ENCODE measurements at places on chromosomes 16 and 17.

GRCh38 chr17:79851461-79851817 is 12.2 kb upstream of the CBX4 start:
- DNase-seq = no peak

DNA sequence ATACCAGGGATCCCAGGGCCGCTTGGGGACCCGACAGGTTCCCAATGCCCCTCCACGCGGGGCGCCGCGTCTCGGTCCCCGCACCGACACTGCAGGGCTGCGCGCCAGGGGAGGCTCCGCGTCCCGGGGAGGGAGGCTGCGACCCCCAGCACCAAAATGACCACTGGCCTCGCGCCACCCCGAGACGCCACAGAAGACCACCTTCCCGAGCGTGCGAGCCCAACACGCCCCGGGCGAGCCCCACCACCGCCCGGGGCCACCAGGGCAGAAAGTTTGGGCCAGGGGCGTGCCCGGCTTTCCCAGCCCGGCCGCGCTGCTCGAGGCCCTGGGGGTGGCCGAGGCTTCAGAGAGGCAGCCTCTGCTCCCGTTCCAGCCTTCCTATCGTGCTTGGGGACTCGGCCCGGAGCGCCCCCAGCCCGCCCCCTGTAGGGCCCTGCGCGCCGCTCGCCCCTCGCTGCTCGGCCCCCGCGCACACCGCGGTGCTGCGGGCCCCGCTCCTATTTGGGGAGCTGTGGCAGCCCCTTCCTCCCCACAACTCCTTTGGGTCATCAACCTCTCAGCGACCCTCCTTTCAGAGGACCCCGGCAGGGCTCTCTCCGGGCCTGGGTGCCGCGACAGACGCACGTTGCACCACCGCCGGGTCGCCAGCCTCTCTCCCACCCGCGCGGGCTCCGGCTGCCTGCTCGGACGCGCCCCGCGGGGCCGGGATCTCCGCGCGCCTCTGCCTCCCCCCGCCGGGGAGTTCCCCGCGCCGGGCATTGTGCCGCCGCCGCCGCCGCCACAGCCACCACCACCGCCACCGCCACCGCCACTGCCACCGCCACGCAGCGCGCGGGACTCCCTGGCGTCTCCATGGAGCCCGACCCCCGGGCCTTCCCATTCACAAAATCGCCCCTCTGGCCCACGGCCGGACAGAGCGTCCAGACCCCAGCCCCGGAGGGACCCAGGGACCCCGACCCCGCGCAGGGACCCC is 892 bp downstream of the RBFOX3 start:
- no peak for DNase-seq

GRCh38 chr17:77501751-77502625 is 361.2 kb downstream of the SEC14L1 start:
- DNase-seq = no peak

DNA sequence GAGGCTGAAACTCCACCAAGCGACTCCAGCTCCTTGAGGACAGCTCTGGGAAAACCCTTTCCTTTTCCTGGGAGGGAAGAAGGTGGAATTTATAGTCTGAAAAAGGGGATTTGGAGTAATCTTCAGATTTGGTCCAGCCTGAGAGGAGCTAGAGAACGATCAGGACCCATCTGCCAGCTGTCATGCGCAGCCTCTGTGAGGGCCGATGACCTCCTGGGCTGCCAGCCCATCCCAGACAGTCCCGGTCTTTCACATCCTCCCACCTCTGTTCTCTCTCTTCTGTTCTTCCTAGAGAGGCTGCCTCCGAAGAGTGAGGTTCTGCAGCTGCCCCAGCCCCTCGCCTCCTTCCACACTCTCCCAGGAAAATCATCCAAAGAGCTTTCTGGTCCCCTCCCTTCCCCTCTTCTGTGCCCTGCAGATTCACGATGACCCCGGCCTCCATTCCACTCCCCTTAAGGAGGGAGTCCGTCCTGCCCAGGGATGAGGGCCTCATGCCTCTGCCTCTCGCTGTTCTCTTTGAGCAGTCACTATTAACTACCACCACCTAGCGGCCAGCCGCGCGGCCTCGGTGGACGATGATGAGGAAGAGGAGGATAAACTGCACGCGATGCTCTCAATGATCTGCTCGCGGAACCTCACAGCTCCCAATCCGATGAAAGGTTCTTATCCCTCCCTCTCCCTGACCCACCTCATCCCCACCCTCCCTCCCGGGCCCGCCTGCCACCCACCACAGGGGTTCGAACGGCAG is 29.6 kb downstream of the SGSM2 start:
- no peak for DNase-seq

DNA sequence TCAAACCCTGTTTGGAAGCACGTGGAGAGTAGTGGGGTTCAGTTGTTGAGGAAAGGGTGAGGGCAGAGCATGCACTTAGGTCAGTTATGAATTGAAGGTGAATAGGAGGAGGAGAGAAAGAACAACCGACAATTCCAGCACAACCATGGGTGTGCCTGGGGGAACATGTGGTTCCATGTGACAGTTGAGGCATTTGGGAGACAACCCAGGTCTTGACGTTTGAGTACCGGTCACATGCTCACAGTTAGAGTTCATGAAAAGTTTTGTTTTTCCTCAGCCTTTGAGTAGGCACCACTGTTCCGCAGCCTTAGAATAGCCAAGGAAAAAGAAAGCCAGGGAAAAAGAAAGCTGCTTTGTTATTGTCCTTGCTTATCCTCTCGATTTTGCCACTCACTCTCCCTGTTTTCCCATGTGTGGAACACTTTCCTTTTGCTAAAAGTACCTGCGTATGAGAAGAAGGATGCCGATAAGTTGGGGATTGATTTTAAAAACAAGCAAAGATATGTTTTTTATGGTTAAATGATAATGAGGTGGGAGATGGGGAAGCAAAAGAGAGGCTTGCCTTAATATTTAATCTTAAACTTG is 25.6 kb upstream of the ABCC11 start:
- no peak for DNase-seq

DNA sequence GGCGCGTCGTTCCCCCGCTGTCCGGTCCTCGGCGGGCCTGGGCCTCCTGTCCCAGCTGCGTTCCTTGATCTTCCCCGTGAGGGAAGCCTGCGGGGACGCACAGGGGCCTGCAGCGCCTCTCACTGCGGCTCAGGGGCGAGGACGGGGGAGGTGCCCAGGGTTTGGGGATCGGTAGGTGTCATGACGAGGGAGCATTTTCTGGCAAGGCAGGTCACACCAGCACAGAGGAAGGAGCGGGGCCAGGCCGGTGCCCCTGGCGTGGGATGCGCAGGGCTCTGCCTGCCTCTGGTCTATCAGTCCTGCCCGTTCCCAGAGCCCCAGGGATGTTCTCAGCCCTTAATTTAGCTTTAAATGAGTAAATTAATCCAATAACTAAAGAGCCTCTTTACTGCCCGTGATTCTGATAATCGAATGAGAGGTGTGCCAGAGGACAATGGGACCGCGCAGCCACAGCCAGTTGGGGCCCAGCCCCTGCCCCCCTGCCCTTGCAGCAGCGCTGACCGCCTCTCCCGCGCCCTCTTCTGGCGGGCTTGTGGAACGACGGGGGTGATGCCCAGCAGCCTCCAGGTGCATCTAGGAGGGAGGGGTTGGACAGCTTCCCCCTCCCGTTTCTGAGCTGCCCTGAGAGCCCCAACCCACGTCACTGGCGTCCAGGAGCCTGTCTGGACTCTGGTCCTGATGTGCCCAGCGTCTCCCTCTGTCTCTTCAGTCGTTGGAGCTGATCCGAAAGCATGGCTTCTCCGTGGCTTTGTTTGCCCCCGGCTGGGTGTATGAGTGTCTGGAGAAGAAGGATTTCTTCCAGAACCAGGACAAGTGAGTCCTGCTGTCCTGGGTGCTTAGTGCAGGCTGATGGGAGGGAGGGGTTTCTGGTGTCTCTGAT is 7.9 kb downstream of the ENGASE start:
- DNase-seq = no peak

GRCh38 chr17:34275881-34276280 is 5.9 kb downstream of the CCL7 start:
- no peak for DNase-seq

- no peak for DNase-seq
Observed at GRCh38 chr16:49876716-49877129, 20.8 kb upstream of the ZNF423 start.

DNA sequence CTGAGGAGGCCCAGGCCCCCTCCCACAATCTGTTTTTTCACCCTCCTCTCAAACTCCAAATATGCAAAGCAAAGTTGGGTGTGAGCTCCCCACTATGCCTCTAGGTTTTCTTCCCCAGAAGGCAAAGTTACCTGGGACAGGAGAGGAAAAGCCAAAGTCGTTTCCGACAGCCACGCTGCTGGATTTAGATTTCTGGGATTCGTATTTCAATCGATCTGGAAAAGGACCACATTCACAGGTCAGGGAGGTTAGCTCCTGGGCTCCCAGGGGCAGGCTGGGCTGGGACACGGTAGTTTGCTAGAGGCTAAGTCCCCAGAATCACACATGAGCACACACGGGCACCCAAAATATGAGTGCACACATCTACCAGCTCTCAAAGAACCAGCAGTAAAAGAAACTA is 21.3 kb upstream of the MRPS23 start:
- DNase-seq = no peak

Measured in stimulated activated CD8-positive, alpha-beta memory T cell treated with anti-CD3 and anti-CD28 coated beads, Interleukin-4, amount 100 ng/mL, for 24 hours (primary cell).